ENCODE measurements at places on chromosomes 7 and 10.

DNA sequence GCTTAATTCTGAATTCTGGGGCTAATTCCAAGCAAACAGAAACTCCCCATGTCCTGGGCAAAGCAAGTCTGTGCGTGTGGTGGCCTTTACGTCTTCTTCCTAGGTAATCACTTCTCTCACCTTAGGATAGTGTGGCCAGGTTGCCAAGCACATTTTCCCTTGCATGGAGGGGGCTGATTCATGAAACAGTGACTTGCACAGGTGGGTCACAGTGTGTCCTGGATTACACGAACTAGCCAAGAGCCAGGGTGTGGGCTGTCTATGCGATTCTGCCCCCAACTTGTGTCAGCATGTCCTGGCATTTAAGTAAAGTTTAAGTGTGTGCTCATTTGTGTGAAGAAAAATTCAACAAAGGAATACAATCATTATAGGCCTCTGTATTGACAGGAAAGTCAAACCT, 18.5 kb upstream of the SEM1 start:
- no peaks in the 10 kb centered on the region for H3K36me3 ChIP-seq
- H3K4me3 ChIP-seq: no peak overlapping the region
- peaks cover 12% of the 10 kb centered on the region for H3K27me3 ChIP-seq

- H3K36me3 ChIP-seq: no peaks in the 10 kb centered on the region
- no peak for DNase-seq
- no peak overlapping the region for H3K4me3 ChIP-seq
- H3K27ac ChIP-seq: no peak overlapping the region
- no peaks in the 10 kb centered on the region for H3K4me1 ChIP-seq
Observed at GRCh38 chr7:119436882-119437281, 836.1 kb upstream of the KCND2 start.

DNA sequence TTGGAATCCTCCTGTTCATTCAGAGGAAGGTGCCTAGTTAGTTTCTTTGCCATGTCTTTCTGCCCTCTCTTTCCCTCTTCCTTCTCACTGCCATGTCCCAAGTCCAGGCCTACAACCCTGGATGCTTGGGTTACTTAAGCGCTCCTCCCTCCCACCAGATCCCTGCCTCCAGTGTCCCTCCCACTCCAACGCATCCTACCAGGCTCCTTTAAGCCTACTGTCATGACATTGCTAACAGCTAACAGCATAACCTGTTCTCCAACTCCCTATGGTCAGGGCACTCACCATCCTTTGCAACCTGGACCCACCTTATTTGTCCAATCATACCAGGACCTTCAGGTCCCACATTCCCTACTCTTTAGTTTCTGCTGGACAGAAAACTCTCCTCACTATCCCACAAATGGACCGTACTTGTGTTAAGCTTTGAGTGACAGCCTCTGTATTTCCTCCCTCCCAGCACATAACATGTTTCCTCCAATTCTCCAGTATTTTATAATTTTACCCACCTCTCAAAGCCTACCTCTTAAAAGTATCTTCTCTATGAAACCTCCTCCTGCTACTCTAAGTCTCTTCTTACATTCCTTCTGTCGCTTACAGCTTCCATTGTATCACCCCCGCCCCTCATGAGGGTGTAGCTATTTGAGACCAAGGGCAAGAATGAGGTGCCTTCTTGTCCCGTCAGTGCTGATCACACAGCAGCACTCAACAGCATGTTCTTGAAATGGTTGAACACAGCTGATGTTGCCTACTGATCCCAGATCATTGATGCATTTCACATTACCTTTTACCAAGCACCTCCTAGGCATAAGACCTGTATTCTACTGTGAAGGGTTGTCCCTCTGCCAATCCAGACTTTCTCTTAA, 1.7 kb downstream of the BLNK start:
- H3K36me3 ChIP-seq: no peaks in the 10 kb centered on the region
- no peak overlapping the region for H3K4me3 ChIP-seq
- H3K27me3 ChIP-seq: peaks cover 19% of the 10 kb centered on the region
- DNase-seq: no peak
- H3K4me1 ChIP-seq: no peaks in the 10 kb centered on the region
- no peak overlapping the region for H3K27ac ChIP-seq

GRCh38 chr10:31749301-31749700, 179.3 kb downstream of the ARHGAP12 start:
- DNase-seq: no peak
- H3K27me3 ChIP-seq: no peaks in the 10 kb centered on the region
- peaks cover 19% of the 10 kb centered on the region for H3K4me1 ChIP-seq
- H3K27ac ChIP-seq: no peak overlapping the region

GRCh38 chr7:55476852-55477780, 95.2 kb downstream of the VOPP1 start:
- DNase-seq: no peak
- no peaks in the 10 kb centered on the region for H3K27me3 ChIP-seq
- H3K27ac ChIP-seq: no peak overlapping the region
- H3K4me3 ChIP-seq: no peak overlapping the region
- H3K4me1 ChIP-seq: peaks cover 44% of the 10 kb centered on the region
- peaks cover 18% of the 10 kb centered on the region for H3K36me3 ChIP-seq

DNA sequence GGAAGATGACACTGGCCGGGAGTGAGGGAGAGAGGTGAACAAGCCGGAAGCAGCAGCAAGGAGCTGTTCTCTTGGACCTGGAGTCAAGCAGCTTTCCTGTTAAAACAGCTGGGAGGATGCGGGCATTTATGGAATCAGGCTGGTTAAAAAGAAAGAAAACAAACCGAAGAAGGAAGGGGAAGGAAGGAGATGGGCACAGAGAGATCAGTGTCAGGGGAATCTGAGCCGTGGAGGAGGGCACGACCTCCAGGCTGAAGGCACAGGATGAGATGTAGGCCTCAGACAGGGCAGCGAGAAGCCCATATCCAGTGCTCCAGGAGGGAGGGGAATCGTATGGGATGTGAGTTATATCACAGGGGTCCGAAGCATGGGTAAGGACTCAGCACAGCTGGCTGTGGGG, 105.9 kb upstream of the RHEB start:
- H3K27ac ChIP-seq: no peak overlapping the region
- H3K36me3 ChIP-seq: no peaks in the 10 kb centered on the region
- no peak for DNase-seq
- H3K27me3 ChIP-seq: no peaks in the 10 kb centered on the region
- no peak overlapping the region for H3K4me3 ChIP-seq
- peaks cover 15% of the 10 kb centered on the region for H3K4me1 ChIP-seq

- H3K27ac ChIP-seq: no peak overlapping the region
- peaks cover 9% of the 10 kb centered on the region for H3K27me3 ChIP-seq
- H3K36me3 ChIP-seq: no peaks in the 10 kb centered on the region
- no peaks in the 10 kb centered on the region for H3K4me1 ChIP-seq
- no peak for DNase-seq
Observed at GRCh38 chr10:78780551-78780961, 288.2 kb upstream of the ZMIZ1 start.

Measured in activated CD8-positive, alpha-beta T cell treated with anti-CD3 and anti-CD28 coated beads, Interleukin-2, amount 10 ng/mL, durations not matched to agents 7 days and 5 days (primary cell).